Stimulated activated CD4-positive, alpha-beta T cell treated with anti-CD3 and anti-CD28 coated beads, Interleukin-1b, Interleukin-23, amount 100 ng/mL, for 1 hour (primary cell): ENCODE measurements at places on chromosomes 1 and 21.

- DNase-seq = no peak
Measured at GRCh38 chr21:15140321-15141019, 75.7 kb upstream of the NRIP1 start.

DNA sequence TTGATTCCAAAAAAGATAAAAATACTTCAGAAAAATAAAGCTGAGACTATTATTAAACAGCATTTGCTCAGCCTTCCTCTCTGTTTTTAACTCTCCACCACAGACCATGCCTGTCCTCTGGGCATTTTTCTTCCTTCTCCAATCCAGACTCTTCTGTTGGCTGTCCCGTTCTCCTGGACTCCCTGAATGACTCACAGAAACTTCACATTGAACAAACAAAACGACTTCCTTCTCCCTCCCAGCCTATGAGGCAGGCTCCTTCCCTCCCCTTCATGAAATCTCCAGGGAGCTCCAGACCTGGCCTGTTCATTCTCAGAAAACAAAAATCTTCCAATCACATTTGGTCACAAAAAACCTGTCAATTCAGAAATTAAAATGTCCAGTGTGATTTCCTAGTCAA, 421.3 kb downstream of the NPHP4 start:
- DNase-seq = no peak

DNA sequence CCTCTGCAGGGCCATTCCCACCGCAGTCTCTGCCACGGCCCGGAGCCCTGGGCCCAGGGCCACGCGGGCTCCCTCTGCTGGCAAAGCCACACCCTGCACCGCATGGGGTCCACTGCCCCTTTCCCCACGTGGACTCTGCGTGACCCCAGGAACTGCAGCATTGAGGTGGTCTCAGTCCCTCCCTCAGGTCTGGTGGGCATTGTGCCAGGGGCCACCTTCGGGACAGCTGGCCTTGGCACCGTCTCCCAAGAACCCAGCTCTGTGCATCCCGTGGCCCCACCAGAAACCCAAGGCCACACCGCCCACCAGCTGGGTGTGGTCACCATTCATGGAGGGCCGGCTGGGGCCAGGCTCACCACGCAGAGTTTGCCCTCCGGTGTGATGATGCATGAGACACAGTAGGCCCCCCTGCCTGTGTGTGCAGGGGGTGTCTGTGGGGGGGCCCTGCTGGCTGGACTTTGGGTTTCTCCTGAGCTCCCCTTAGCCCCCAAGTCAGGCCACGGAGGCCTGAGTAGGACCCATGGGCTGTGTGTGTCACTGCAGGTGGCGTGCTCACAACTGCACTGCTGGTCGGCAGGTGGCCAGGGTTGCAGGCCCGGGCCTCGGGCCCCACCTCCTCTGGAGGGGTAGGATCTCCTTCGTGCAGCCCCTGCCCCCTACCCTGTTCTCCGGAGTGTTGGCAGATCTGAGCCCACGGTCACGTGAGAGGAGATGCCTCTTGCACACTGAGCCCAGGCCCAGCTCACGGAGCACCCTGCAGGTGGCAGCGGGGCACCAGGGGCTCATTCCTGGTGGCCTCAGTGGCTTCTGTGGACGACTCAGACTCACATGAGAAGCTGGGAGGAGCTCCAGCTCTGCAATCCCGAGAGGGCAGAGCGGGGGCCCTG, 5.8 kb downstream of the VWA1 start:
- DNase-seq = no peak

DNA sequence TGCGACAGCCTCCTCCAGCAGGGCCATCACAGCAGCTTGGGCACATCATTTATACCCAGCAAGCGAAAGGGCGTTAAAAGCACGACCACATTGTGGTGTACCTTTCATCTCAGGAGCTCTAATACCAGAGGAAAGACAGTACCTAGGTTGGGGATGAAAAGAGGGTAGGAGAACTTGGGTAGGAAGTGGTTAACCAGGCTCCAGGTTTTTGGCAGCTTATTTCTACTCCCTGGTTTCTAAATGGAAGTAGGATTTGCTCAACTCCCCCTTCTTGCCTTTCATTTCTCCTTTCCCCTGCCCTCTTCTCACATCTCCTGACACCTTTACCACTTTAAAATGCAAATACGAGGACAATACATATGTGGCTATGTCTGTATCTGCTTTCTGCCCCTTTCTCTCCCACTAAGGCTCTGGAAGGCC, 30.2 kb downstream of the FAM177B start:
- DNase-seq = no peak

DNA sequence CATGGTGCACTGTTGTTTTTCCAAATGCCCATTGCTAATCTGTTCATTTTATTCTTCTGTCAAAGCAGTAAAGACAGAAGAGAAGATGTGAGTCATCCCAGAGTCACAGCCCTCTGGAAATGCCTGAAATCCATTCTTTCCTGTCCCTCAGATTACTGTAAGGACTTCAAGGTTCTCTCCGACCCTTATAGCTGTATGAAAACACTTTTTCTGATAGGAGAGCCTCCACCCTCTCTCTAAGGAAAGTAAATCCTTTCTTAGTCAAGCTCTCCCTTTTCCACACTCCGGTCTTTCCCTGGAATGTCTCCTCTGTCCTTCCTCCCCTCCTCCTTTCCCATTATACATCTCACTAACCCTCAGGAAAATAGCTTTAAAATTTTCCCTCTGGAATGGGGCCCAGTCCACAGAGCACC, 3.5 kb upstream of the PRDX6 start:
- DNase-seq = no peak

GRCh38 chr1:170313306-170313705, 167.5 kb downstream of the NTMT2 start:
- DNase-seq = no peak

DNA sequence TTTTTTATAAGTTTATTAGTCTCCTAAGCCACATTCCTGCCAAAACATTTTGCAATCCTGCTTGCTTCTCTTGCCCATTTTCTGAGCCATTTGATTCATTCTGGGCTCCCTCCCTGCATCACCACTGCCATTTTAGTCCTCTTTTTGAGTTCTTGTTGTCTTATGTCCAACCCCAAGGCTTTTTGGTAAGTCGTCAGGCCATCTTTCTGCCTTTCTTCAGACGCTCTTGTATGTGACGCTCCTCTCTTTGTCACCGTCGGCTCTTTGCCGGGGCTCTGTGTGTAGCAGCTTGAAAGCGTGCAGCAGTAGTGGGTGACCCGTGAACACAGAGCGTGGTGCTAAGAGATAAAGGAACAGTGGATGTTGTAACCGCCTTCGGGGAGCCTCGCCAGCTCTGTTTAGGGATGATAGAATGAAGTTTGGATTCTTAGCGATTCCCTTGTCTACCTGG, 14.6 kb downstream of the HUNK start:
- no peak for DNase-seq

DNA sequence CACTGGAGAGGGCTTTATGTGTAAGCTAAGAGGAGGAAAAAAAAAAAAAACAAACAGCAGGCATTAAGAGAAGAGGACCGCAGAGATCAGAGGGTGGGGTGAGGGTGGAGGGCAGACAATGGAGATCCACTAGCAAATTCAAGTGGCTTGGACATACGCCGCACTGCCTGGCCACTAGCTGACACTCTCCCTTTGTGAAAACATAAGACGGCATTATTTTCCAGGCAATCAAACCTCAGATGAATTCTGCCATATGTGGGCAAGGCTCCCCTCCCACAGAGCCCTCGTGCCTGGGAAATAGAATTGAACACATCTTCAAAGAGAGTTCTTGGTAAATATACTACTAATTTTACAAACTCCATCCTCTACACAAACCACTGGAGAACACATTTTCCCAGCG, 53.6 kb downstream of the ERG start:
- DNase-seq = no peak

GRCh38 chr21:43731476-43731875, 12.5 kb downstream of the PDXK start:
- no peak for DNase-seq

DNA sequence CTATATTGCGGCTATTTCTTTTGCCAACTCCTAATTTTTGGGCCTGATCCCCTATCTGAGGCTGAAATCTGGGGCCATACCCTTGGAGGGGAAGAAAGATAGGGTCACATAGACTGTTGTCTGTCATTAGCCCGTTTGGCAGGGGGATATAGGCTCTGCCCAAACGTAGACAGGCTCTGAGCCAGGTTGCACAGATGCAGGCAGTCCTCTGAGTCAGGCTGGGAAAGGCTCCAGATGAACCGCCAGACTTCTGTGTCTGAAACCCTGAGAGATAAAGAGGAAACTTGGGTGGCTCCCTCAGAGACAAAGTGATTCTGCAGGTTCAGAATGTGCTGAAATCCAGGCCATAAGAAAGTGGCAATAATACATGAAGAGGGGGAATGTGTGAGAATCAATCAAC, 4.0 kb upstream of the CAP1 start:
- no peak for DNase-seq

GRCh38 chr1:230807561-230808280, 60.5 kb downstream of the CAPN9 start:
- DNase-seq = no peak

- no peak for DNase-seq
Measured at GRCh38 chr1:5713101-5714010, 278.9 kb downstream of the NPHP4 start.

DNA sequence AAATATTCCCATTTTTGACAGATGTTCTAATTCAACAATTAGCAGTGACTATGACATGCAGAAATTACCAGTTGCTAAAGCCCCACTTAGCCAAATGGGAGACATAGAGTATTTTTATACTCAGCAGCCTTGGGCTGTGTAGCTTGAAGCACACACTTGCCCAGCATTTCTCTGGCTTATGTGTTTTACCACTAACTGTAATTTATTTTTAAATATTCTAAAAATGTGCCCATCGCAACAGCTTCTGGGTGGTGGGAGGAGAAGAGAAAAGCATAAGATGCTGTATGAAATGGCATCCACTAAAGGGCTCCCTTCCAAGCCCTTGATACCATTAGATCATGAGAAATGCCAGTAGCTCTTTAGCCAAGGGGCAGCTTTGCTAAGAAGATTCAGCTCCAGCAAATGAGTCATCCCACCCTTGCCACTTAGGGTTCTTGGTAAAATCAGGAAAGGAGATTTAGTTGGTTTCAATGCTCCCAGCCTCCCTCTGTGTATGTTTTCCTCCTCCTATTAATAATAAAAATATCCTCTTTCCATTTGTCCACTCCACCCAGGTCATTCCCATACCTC, 462.7 kb upstream of the DEPDC1 start:
- no peak for DNase-seq

DNA sequence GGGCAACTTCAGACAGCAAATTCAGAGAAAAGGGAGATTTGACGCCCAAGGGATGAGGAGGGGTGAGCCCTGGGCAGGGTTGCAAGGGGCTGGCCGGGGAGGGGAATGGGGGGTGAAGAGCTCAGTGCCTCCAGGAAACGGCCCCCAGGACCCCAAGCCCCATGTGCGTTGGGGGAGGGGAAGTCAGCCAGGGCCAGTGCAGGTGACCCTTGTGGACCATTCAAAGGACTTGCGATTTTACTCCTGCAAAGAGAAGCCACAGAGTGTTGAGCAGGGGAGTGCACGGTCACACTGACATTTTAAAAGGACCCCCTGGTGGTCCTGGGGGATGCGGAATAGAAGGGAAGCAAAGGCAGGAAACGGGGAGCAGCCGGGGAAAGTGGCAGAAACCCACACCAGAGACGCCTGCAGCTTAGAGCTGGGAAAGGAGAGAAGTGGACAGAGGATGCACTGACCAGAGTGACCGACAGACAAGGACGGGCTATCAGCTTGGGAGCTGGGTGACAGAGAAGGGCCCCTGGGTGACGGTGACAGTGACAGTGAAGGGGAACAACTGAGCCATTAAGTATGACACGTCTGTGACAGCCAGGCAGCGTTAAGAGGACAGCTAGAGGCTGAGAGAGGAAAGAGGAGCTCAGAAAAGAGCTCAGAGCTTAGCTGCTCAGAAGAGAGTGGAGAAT, 54.0 kb upstream of the TMEM51 start:
- DNase-seq = no peak

- DNase-seq = no peak
Measured at GRCh38 chr1:226948480-226948879, 8.4 kb downstream of the COQ8A start.

DNA sequence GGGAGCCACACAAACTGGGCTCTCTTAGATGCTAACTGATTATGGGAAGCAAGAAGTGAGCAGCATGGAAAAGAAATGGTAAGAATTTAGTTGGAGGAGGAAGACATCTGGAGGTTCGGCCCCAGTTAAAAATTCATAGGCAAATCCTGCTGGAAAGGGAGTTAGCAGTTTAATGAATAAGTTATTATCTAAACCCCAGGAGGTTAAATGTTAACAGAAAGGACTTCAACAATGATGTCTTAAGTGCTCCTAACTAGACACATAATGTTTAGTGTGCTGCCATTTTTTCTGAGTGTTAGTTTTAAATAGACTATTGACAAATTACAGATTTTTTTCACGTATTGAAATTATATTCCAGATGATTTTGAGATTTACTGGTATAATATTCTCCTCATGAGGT, 1265.3 kb upstream of the ADGRL2 start:
- DNase-seq = no peak

GRCh38 chr1:64403331-64403730, 66.6 kb upstream of the CACHD1 start:
- no peak for DNase-seq

- no peak for DNase-seq
Measured at GRCh38 chr1:247840818-247841217, 878 bp downstream of the OR11L1 start.

GRCh38 chr21:33300701-33301631, 23.8 kb upstream of the IFNAR1 start:
- no peak for DNase-seq

DNA sequence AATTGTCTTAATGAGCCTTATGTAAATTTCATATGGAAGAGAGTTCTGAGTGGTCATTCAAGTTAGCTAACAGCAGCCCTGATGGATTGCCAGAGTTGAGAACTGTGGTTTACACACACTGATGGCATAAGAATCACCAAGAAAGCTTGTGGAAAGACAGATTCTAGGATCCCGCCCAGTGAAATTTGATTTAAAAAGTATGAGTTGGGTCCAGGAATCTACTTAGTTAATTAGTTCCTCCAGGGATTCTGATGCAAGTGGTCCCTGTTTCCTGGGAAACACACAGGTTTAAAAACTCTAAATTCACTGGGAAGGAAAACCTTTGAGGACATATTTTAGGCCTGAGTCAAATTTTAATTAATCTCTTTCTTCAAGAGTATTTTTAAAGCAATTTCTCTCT, 144.3 kb downstream of the NTPCR start:
- DNase-seq = no peak

- no peak for DNase-seq
Measured at GRCh38 chr1:29875557-29876028, 639.3 kb downstream of the PTPRU start.

GRCh38 chr1:26582836-26583460, 53.4 kb downstream of the RPS6KA1 start:
- DNase-seq = no peak

DNA sequence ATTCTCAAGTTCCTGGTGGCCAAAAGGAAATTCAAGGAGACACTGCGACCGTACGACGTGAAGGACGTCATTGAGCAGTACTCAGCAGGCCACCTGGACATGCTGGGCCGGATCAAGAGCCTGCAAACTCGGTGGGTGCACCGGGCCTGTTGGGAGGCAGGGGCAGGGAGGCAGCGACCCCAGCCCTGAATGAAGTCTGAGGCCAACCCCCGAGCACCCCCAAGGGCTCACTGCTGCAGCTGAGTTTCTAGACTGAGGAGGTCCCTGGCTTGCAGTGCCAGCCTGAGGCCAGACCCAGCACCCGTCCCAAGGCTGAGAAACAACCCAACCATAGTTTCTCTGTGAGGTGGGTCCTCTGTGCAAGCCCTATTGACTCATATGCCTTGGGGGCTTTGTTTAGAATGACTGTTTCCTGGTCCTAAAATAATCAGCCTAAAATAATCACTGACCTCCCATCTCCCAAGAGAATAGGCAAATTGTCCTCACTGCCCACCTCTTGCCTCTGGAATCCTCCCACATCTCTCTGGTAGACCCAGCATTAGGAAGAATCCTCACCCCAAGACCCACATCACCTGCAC, 27.1 kb downstream of the CITED4 start:
- DNase-seq = no peak
